Head of caudate nucleus (tissue), 42 donors: ENCODE measurements at places on chromosomes 1 and 21.

- no peak for DNase-seq
Measured at GRCh38 chr1:58363585-58363984, 182.9 kb downstream of the OMA1 start.

- no peak for DNase-seq
Measured at GRCh38 chr1:91600431-91601337, 100.0 kb downstream of the CDC7 start.

- no peak for DNase-seq
Measured at GRCh38 chr1:185694081-185694480, 40.1 kb upstream of the HMCN1 start.

DNA sequence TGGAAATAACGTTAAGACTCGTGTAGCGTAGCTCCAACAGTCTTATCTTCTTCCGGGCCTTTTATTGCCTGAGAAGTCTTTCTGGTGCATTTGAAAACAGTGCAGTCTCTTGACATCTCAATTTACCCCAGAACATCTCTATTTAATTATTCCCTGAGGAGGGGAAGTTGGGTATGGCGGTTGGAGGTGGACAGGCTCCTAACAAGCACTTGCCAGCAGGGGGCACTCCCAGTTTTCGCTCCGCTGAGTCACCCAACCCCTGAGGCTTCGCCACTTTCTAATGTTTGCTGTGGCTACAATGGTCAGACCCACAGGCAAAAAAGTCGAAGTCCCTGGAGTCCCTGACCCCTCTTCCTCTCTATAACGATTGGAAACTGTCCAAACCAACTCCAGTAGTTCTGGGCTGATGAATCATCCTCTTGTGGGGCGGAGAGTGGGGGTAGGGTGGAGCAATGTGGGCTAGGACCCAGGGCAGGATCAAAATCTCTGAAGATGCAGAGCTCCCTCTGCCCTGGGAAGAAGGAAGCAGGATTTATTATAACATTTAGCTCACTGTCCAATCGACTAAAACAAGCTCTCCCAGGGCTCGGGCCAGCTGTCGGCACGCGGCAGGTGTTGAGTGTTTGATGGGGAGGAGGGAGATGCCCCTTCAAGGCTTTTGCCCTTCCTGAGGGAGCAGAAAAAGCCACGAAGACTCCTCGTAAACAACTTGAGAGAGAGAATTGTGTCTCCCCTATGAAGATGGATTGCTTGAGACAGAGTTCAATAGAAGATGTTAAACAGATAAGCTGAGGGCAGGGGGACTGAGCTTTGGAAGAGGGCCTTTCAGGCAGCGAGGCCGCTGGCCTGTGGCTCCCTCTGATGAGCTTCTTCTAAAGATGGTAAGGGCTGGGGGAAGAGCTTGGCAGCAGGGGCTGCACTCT lies 85.7 kb downstream of the BRINP2 start:
- peak; percentile 68 for DNase-seq

DNA sequence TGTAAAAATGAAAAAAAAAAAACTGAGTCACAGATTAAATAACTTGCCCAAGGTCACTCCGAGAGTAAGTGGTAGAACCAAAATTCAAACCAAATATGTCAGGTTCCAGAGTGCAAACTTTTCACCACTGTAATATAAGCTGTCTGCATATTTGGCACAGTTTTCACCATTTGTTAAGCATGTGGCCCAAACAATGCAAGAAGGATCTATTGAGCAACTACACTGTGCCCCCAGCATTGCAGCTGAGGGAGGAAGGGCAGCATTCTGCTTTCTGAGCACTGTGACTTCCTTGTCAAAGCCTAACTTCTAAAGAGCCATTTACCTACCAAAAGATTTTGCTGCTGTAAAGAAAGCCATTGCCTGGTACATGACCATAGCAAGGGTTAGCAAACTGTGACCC lies 133.4 kb downstream of the SYT2 start:
- DNase-seq, result no peak

DNA sequence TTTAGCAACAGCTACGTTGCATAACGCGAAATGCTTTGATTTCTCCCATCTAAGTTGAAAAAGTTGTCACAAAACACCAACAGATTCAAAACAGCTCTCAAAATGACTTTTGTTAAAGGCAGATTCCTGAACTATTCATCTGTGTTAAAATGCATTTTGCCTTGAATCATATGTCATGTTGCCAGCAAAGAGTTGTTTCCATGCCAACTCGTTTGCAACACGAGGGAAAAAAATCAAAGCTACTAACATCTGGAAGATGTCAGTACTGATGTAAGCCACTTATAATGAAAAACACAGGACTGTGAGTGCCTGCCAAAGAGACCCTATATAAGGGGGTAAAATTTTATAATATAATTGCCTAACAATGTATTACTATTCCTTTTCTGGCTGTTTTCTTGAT lies 182.7 kb upstream of the PTBP2 start:
- DNase-seq, result no peak
